ENCODE measurements at places on chromosomes 5 and 9. TPM values are rescaled to one million over a fixed set of nuclear protein-coding genes. Genes with fewer than 3 reads are reported as not detected.

Gene GABRP
- not detected for total RNA-seq

Gene TAL2
- 0.32 TPM for total RNA-seq

Gene PRUNE2
- total RNA-seq: 0.14 TPM

Gene SV2C
- total RNA-seq: not detected

Gene ZNF79
- total RNA-seq: 6.1 TPM

Gene PCDHB12
- total RNA-seq: not detected

Data from A549 treated with RU486 at 1 μM for 4 hours (cell line).